ENCODE measurements at places on chromosomes 7 and 10. TPM values are rescaled to one million over a fixed set of nuclear protein-coding genes. Genes with fewer than 3 reads are reported as not detected.

DNA sequence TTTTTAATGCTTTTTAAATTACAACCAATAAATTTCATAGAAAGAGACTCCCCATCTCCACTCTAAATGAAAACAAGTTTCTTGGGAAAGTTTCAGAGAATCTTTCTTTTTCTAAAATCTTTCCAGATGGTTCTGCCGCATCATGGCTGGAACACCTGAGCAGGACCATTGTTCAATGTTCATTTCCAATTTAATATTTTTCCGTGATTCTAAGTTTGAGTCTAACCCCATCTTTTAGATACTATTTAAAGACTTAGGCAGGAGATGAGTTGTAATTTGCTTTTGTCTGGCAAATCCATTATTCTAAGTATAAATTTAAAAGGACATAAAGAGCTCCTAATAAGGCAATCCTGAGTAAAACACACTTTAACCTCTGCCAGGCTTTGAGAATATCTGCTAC, 325.2 kb downstream of the BICC1 start:
- no peak for DNase-seq

DNA sequence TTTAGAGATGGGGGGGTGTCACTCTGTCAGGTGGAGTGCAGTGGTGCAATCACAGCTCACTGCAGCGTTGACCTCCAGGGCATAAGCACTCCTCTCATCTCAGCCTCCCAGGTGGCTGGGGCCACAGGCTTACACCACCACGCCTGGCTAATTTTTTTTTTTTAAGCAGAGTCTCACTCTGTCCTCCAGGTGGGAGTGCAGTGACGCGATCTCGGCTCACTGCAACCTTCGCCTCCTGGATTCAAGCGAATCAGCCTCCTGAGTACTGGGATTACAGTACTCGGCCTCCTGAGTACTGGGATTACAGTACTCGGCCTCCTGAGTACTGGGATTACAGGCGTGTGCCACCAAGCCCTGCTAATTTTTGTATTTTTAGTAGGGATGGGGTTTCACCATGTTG, 23.6 kb upstream of the PPIA start:
- DNase-seq: no peak

DNA sequence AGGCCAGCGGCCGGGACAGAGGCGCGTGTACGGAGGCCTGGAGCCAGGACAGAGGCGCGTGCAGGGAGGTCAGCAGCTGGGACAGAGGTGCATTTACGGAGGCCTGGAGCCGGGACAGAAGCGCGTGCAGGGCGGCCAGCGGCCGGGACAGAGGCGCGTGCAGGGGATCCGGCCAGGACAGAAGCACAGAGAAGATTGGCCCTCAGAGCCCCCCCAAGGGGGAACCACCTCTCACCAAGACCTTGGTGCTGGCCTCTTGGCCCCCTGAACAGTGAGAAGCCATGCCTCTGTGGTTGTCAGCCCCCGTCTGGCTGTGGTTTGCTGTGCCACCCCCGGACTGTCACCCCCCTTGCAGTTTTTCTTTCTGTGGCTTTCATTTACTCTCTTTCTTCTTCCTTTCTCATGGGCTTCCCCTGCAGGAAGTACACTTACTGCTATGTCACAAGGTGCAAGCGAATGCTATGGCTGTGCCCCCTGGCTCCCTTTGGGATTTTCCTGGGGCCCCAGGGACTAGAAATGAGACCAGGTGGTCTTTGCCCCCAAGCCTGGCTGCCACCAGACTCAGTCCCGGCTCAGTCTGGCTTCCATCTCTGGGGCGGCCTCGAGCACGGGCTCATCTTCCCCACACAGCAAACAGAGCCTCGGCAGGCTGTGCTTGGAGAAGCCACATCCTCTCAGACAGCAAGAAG, 41.1 kb downstream of the INSIG1 start:
- no peak for DNase-seq

DNA sequence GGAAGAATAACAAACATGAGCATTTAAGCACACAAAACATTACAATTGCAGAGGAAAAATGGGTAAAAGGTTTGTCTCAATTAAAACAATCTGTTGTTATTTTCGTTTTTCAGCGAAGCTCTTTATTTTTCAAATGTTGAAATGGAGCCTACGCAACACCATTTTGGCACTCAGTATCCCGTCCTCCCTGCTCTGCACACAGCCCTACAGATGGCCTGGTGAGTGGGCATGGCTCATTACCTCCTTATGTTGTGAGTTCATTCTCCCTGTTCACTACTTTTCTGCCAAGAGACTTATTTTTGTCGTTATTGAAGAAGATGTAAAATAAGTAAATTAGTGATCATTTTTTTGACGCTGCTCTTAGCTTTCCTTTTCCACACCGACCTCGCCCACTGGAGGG, 167.8 kb upstream of the CXCL12 start:
- DNase-seq: no peak

TSPAN12 gene
- not detected for total RNA-seq

SLC16A12 gene
- not detected for total RNA-seq

Measured in CD4-positive, CD25-positive, alpha-beta regulatory T cell (primary cell).